CD4-positive, alpha-beta T cell treated with Interleukin-2 at 100 ng/mL for 4 hours (primary cell): ENCODE measurements at places on chromosomes 1 and 21.

GRCh38 chr1:91774520-91775203, 111.3 kb downstream of the TGFBR3 start:
- DNase-seq: no peak

- DNase-seq: no peak
Observed at GRCh38 chr1:179996099-179996498, 41.5 kb downstream of the CEP350 start.

GRCh38 chr21:46161633-46162592, 6.5 kb upstream of the FTCD start:
- no peak for DNase-seq

DNA sequence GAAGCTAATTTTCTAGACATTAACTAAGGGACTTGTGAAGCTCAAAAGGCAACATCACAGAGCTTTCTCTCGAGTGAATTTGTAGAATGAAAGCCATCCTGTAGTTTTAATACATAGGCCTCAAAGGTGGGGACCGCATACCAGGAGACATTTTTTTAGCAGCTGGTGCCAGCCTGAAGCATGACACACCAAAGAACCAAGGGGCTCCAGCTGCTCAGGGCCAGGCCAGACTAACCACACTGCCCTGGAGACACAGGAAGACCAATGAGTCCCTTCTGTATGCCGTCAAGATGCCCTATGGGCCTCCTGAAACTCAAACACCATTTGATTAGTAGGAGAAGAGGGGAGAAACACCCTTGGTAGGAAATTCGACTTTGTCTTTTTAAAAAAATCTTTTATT, 113.9 kb upstream of the CACNA1E start:
- no peak for DNase-seq

- DNase-seq: no peak
Observed at GRCh38 chr1:81877940-81878339, 77.2 kb downstream of the ADGRL2 start.

DNA sequence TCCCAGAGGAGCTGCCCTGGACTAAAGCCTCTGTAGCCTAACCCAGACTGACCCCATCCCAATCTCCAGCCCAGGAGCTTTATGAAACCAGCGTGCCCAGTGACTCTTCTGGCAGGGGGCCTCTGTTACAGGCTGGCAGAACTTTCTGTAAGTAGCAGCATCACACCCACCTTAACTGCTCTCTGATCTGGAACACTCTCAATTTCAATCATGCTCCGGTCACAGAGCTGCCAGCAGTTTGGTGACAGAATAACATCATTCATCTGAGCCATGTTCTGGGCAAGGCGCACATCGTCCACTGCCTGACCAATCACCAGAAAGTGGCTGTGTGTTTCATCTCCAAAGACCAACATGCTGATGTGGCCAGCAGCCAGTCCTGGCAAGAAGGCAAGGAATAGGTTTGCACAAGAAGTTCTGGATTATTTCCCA, 14.7 kb downstream of the ADCY10 start:
- DNase-seq: no peak

- no peak for DNase-seq
Observed at GRCh38 chr1:15681349-15682292, 2.5 kb upstream of the PLEKHM2 start.

DNA sequence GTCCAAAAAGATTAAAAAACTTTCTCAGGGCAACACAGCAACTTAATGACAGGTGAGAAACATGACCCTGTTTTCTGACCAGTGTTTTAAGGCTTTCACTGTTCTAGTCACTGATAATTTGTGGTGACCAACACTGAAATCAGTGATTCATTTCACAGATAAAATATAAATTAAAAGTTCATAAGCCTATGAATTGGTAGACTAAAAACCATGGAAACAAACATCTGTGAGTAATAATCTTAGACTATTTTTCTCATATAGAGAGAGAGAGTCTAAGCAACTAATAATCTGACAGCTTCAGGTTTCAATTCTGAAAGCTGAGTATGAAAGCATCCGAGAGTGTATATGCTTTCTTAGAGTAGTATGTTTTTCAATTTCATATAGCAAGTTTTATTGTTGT, 536.9 kb downstream of the ADGRL2 start:
- DNase-seq: no peak

DNA sequence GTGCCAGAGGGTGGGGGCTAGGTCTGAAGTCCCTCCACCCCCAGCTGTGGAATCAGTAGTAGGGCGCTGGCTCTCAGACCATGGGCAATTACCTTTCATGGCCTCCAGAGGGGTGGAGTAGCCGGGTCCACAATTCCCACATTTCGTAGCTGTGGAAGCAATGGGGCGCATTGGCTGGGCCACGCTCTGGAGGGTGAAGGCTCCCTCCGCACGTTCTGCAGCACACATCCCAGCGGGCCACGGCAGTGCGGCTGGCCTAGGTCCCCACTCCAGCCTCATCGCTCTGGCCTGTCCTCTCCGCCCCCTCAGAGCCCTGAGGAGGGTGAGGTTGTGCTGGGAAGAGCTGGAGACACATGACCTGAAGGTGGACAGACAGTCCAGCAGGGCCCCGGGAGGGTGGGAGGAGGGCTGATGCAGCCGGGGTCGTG, 2.9 kb downstream of the SELENBP1 start:
- no peak for DNase-seq
